Kidney glomerular epithelial cell (primary cell): ENCODE measurements at places on chromosomes 7 and 10.

DNA sequence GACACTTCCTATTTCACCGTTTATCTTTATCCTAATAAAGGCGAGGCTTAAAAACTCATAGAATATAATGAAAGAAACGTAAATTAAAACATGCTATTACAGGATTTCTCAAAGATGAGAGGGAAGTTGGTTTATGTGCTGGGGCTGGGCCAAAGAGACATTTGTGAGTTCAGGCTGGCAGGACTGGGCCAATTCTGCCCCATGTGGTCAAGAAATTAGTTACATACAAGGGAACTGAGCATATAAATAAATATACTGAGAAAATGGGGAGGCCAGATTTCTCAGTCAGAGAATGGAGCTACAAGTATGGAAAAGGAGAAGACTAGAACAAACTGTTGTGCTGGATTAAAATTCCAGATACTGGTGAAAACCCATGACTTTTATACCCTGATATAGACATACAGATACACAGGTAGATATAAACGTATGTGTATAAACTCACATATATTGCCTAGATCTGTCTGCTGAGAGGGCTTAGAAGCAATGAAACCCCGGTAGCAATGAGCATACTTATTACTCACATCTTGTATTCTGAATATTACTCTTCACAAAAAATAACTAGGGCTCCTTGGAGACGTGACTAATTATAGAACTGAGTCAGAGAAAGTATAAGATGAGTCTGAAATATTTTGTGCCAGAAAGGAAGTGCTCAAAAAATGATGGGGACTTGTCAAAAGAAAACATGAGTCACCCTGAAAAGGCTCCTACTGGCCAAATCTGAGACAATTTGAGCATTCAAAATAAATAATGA lies 155.7 kb upstream of the FGFR2 start:
- peak; percentile 72 for DNase-seq

GRCh38 chr10:103067484-103067883 lies 125.6 kb downstream of the NT5C2 start:
- DNase-seq = no peak

- no peak for DNase-seq
Measured at GRCh38 chr7:5429253-5429856, 5.7 kb upstream of the TNRC18 start.

DNA sequence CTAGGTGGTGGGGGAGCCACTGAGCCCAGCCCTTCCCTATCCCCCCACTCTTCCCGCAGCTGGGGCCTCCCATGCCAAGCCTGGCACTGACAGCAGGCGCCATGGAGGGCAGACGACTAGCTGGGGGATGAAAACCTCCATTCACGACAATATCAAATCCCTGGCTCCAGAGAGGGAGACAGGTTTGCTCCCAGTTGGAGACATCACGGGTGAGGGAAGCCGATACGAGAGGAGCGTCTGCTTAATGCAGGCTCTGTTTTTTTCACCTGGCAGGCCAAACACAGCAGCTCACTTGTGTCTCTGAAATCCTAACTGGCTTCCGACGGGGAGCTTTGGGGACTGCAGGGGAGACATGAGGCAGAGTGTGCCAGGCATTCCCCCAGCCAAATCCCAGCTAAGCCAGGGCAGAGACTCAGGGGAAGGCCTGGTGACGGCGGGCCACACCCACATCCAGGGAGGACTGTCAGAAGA lies 307.4 kb upstream of the ZMIZ1 start:
- DNase-seq = no peak

GRCh38 chr10:14162629-14163344 lies 167.9 kb downstream of the FRMD4A start:
- DNase-seq = no peak

DNA sequence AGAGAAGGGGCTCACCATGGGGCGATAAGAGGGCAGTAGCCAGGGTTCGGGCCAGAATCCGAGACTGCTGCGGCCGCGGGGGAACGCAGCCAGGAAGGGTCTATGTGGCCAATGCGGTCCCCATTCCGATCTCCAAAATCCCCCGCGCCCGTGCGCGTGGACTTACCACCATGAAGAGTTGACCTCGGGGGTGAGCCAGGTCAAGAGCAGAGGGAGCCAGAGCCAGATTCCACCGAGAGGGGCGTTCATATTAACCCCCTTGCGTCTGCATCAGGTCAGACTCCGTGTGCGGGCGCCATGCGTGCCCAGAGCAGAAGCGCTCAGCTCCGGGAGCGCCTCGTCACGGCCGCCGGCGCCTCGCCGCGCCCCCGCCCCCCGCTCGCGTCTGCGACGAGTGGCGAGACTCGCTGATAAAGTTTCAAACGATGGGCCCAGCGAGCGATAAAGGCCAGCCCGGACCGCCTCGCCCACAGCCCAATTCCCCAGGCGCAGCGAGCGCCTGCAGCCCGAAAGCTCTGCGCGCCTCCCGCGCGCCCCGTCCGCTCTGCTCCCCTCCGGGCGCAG lies at the start of gene WNT2:
Gene WNT2, minus strand, starts transcription at position 318 of the 564 bp plus-strand sequence. Its CDS starts 69 bp downstream, at position 249.
- DNase-seq = no peak

- DNase-seq = no peak
Measured at GRCh38 chr10:112918771-112919170, 31.3 kb upstream of the TCF7L2 start.

DNA sequence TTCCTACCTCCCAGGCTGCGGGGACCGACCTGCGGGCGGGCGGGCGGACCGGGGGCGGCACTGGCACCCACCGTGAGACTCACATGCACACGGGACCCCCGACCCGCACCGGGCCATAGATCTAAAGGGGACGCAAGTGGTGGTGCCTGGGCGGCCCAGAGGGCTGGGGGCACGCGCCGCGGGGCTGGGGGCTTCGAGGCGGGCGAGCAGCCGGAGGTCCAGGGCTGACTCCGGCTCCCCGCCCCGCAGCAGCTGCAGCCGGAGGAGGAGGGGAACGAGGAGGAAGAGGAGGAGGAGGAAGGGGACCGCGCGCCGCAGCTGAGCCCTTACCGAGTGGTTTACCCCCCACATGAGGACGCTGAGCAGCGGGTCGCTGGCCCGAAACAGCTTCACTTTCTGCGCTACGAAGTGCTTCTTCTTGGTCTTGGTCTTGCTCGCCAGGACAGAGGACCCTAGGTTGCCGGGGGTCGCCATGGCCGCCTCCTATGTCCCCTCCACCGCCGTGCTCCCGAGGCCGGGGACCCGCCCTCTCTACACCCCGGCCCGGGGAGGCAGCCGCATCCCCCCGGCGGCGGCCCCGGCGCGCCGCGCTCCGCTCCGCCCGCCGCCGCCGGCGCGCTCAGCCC lies 412 bp downstream of the PIP4K2A start:
- no peak for DNase-seq

- DNase-seq = no peak
Measured at GRCh38 chr10:121578965-121579364, 19.3 kb downstream of the FGFR2 start.

GRCh38 chr7:6725003-6725402 lies 18.3 kb upstream of the ZNF12 start:
- DNase-seq = no peak

DNA sequence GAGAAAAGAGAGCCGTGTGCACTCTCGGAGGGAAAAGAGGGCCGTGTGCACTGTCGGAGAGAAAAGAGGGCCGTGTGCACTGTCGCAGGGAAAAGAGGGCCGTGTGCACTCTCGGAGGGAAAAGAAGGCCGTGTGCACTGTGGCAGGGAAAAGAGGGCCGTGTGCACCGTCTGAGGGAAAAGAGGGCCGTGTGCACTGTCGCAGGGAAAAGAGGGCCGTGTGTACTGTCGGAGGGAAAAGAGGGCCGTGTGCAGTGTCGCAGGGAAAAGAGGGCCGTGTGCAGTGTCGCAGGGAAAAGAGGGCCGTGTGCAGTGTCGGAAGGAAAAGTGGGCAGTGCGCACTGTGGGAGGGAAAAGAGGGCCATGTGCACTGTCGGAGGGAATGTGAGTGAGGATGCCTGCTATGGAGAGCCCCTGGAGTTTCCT lies 188.7 kb downstream of the DNAJB6 start:
- no peak for DNase-seq

- DNase-seq = no peak
Measured at GRCh38 chr10:48266528-48266927, 8.0 kb downstream of the FRMPD2 start.

- no peak for DNase-seq
Measured at GRCh38 chr10:130333185-130333584, 197.0 kb downstream of the GLRX3 start.

DNA sequence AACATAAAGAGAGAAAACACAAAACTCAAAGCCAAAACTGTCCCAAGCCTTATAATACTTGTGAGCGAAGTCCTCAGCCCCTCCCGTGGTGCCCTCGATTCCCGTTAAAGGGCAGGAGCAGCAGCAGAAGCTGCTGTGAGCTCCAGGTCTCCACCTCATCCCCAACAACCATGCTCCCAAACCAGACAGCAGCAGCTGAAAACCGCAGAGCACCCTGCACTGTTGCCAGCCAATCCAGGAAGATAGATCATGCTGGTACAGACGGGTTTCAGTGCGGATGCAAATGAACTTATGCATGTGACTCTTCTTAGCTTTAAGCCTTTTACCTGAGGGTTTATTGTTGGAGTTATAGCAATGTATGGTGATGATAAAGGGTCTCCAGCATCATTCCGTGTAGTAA lies 97.9 kb downstream of the DNAJB6 start:
- DNase-seq = no peak

DNA sequence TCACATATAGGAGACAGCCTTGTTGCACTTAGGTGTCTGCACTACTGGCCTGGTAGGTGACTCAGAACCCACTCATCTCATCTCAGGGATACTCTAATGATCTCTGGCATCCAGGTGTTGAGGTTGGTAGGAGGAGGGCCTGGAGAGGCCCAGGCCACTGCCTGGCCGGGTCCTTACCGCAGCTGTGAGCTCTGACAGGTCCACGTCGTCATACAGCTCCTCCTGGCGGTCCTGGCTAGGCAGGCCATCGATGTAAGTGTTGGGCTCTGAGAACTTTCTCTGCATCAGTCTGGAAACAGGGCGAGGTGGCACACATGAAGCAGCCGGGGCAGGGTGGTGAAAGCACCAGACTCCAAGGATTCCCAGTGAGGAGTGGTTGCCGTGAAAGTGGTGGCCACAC lies 62.1 kb downstream of the VWA2 start:
- no peak for DNase-seq

DNA sequence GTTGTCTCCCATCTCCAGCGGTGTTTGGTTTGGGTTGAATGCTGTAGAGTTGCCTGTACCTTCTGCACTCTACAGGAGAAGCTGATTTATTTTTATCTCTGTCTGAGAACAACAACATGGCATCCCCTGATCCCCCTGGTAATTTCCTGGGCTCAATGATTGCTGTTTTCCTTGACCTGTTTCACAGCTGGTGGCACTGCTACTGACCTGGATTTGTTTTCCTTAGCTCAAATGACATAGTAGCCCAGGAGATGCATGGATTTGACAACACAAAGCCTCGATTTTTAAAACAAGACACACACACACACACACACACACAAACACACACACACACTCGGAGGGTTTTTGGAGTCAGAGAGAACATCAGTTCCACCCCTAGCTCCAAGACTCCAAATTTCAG lies 301.6 kb downstream of the NRG3 start:
- DNase-seq = no peak

DNA sequence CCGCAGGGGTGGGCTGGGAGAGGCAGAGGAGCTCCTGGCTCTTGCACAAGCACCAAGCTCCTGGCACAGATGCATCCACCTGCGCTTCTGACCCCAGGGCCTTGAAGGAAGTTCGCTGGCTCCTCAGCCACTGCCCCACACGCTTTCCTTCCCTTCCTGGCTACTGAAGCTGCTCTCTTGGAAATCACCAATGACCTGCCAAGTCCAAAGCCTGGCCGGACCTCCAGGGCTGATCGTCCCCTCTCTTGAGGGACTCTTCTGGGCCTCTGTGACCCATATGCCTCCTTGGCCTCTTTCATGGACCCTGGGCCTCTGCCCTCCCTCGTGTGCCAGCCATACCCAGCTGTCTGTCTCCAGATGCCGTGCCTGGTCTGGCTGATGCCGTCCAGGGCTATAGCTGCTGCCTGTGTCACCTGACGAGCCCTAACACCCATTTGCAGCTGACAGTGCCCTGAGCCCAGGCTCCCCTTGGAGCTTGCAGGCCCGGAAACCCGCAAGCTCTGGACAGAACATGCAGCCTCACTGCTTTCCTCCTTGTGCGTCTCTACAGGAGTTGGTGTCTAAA lies 113.4 kb downstream of the PRKAG2 start:
- no peak for DNase-seq

DNA sequence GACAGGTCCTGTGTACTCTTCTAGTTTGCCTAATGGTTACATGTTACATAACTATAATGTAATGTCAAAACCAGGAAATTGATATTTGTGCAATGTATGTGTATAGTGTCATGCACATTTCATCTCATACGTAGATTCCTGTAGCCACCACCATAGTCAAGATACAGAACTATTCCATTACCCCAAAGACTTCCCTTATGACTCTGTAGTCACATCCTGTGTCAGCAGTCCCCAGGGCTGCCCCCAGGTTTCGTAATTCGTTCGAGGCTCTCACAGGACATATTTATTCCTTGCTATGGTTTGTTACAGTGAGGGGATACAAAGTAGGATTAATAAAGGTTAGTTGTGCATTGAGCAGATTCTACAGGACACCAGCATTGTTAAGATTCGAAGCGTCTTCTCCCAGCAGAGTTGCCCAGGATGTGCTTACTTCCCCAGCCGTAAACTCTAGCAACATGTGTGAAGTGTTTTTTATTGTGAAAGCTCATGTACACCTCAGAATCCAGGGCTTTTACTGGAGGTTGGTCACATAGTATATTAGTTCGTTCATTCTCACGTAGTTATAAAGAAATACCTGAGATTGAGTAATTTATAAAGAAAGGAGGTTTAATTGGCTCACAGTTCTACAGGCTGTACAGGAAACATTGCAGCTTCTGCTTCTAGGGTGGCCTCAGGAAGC lies 18.6 kb downstream of the RABGEF1 start:
- no peak for DNase-seq

DNA sequence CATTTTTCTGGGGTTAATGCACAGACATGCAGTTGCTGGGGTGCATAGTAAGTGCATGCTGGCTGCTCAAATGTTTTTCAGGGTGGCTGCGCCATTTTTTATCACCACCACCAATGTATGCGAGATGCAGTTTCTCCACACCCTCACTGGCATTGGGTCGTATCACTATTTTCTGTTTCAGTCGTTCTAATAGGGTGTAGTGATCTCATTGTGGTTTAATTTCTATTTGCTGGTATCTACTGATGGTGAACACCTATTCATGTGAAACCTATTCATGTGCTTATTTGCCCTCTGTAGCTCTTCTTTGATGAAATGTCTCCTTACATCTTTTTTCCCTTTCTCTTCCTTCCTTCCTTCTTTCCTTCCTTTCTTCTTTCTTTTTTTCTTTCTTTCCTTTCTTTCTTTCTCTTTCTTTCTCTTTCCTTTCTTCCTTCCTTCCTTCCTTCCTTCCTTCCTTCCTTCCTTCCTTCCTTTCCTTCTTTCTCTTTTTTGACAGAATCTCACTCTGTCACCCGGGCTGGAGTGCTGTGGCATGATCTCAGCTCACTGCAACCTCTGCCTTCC lies 84.3 kb downstream of the ELFN1 start:
- DNase-seq = no peak

- no peak for DNase-seq
Measured at GRCh38 chr7:56092789-56093531, at the start of gene PHKG1. TSS of gene PHKG1 (minus strand) at chr7:56092952. CDS start at chr7:56088941, 4,011 bp downstream.
